ENCODE measurements at places on chromosomes 7 and 10.

- DNase-seq, result no peak
Observed at GRCh38 chr10:70966646-70967553, 78.5 kb upstream of the PCBD1 start.

- no peak for DNase-seq
Observed at GRCh38 chr10:44895280-44895679, 15.9 kb upstream of the TMEM72 start.

GRCh38 chr7:3274131-3274530 is 26.9 kb upstream of the SDK1 start:
- DNase-seq, result no peak

DNA sequence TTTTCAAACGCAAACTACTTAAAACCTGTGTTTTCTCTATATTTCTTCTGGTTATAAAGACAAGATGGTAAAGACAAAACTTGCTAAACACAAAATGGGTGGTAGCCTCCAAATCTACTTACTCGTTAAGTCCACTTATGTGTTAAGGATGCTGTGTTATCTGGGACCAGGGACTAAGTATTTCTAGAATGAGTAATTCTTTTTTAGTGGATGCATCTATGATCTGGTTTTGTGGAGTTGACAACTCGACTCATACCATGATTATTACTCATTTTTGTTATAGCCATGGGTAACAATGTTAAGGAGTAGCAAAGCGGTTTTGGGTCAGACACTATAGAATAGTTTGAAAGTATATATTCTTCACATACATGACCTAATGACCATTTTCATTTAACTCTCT is 239.5 kb upstream of the FOXP2 start:
- no peak for DNase-seq

- DNase-seq, result no peak
Observed at GRCh38 chr7:42639930-42640329, 271.9 kb downstream of the C7orf25 start.

All from CD4-positive, alpha-beta T cell treated with Interleukin-17A for 1 hour (primary cell).